H54 (cell line): ENCODE measurements at places on chromosomes 7 and 10.

DNA sequence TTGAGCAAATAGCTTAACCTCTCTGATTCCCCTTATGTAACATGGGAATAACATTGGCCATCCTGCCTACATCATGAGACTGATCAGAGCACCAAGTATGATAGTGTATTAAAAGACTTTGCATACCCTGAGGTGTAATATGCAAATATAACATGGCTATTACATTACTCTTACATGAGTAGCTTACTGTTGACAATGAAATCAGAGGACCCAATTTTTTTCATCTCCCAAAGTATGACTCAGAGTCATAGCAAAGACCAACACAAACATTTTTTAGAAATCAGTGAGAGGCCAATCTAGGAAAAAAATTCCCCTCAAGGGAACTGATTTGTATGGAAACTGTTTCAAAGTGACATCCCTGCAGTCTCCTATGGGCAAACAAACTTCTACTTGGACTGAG lies 47.0 kb upstream of the TMEM140 start:
- no peak for DNase-seq

- DNase-seq: no peak
Measured at GRCh38 chr7:129043012-129043411, 11.9 kb downstream of the TNPO3 start.

- no peak for DNase-seq
Measured at GRCh38 chr10:132095403-132096113, 29.8 kb downstream of the JAKMIP3 start.

GRCh38 chr7:159127691-159128642 lies 16.7 kb downstream of the VIPR2 start:
- no peak for DNase-seq

DNA sequence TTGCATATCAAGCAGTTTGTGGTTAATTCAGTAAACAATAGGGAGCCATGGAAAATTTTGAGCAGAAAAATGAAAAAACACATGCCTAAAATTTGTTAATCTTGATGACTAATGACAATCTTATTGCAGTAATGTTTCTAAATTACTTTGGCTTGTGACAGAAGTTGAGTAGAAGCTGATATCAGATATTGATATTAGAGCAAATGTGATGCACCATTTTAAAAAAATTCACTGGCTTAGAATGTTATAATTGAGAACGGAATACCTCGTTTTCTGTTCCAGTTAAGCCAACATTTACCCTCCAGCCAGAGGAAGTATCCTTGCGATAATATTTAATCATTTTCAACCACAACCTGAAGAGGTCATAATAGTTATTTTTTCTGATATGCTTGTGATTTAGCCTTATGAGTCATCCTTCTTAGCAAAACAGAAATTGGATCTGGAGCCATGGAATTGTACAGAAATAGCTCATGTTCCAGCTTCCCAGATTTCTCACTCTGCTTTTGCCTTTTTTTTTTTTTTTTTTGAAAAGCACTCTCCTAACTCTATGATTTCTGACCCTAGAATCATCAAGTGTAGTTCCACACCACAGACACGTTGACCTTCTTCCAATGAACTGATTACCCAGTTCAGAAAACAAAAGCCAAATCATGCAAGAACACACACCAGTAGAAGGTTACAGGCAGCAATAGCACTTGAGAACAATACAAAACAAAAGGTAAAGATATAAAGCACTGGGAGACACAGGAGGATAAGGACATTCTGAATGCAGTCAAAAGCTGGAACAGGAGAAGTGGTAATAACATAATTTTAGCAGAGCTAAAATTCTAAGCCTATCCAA lies 96.8 kb upstream of the PHYHIPL start:
- DNase-seq: peak; percentile 2

DNA sequence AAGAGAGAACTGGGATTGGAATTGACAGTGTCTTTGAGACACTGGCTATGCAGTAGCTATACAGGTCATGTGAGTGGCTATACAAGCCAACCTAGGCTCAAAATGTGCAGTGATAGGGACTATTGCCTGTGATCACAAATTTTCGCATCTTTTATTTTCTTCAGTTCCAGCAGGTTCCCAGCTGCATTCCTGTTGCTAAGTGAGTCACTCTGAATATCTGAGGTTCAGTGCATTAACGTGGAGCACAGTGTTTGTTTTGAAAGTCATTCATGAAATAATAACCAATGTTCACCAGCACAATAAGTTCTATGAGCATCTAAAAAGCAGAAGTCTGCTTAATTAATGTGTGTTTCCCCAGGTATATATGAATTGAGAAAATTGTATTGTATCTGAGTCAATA lies 1236.0 kb upstream of the CELF2 start:
- no peak for DNase-seq

DNA sequence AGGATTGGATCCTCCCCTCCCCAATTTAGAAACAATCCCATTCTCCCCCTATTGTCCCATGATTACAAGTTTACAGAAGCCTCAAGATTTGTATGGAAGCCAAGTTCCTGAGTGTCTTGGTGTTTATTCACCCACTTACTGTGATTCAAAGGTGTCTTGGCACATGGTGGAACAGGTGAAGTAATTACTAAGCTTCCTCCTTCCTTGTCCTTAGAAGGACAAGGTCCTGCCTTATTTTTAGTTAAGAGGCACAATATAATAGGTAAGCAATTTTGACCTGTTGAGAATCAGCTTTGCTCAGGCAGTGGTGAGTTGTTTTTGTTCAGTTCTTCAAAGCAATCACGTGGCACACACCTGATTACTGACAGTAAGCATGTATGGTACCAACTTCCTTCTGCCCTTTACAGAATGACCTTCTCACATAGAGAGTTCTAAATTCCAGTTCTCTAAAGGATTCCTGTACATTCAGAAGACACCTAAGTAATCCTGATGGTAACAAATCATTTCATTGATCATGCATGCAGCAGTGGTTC lies 60.7 kb upstream of the SLC13A1 start:
- no peak for DNase-seq

GRCh38 chr7:129950191-129950932 lies 2.4 kb downstream of the UBE2H start:
- DNase-seq: no peak

- no peak for DNase-seq
Measured at GRCh38 chr10:114767986-114768821, 53.4 kb upstream of the FHIP2A start.

DNA sequence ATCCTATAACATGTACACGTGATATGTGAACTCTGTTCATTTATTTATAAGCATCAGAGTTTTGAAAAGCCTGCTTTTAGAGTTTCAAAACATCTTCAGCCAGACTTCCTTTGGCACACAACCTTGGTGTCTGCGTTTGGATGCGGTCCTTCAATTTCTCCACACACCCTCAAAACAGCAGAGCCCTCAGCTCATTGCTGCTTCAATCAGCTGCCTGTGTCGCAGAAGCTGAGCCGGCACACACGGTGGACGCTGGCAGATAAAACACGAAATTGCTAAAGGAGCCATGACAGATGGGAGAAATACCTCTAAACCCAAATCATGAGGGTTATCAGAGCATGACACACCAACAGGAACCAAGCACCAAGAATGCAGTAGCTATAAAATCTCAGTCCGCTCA lies 396.4 kb upstream of the AKR1E2 start:
- no peak for DNase-seq

GRCh38 chr7:39921506-39922175 lies 28.4 kb upstream of the CDK13 start:
- no peak for DNase-seq

- no peak for DNase-seq
Measured at GRCh38 chr7:147170341-147171012, 1053.9 kb downstream of the CNTNAP2 start.

GRCh38 chr10:48803801-48804584 lies 119.3 kb downstream of the WDFY4 start:
- DNase-seq: no peak

GRCh38 chr7:90225181-90225580 lies 13.6 kb downstream of the STEAP2 start:
- no peak for DNase-seq

- DNase-seq: no peak
Measured at GRCh38 chr10:71985542-71986250, 21.5 kb downstream of the CHST3 start.

DNA sequence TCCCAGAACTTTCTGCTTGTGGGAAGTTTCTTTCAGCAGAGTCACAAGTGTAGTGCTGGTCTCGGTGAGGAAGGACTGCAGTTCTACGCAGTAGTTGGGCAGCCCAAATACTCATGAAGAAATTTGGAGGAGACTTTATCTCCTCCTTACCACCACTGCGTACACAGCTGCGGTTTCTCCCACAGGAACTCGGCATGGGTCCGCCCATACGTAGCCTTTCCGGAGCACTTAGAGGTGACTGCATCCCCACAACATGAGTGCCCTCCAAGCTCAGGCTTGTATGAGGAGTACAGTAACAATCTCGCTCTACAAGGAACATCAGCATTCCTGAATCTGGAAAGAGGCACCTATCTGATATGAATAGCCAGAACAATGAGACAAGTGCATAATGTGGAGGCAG lies 549.2 kb upstream of the SEMA3D start:
- no peak for DNase-seq

GRCh38 chr7:70585071-70585470 lies 546.9 kb upstream of the GALNT17 start:
- no peak for DNase-seq

- no peak for DNase-seq
Measured at GRCh38 chr7:24478137-24478655, 95.1 kb upstream of the PALS2 start.

DNA sequence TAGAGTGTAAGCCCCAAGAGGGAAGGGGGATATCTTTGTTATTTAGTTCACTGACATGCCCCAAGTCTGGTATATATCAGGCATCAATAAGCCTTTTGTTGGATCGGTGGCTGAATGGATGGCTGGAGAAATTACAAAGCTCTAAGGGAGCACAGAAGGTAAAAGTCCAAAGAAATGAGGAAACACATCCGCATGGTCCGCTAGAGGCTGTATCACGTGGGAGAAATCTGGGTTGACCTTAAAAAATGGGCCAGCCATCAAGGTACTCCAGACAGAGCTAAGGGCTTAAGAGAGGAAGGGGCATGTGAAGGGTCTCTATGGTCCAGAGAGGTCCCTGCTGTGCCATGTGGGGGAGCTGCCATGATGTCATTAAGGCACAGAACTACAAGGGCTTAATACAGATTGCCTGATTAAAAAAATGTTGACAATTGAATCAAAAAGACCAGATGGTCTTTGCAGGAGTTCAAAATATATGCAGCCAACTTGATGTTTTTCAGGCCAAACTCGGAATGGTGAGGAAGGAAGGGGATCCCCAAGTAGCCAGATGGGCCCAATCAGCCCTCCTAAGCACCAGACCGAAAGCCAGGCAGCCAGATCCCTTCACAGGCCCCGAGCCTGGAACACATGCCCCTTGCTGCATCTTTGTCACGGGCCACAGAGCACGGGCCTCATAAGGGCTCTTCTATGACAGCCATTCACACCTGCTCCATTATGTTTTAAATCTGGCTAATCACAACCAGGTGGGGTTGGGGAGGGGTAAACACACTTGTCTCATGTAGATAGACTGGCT lies 31.9 kb downstream of the SCRN1 start:
- DNase-seq: no peak
